Inflammatory macrophage treated with lipopolysaccharide for 1 hour (primary cell): ENCODE measurements at places on chromosomes 2 and 18.

DNA sequence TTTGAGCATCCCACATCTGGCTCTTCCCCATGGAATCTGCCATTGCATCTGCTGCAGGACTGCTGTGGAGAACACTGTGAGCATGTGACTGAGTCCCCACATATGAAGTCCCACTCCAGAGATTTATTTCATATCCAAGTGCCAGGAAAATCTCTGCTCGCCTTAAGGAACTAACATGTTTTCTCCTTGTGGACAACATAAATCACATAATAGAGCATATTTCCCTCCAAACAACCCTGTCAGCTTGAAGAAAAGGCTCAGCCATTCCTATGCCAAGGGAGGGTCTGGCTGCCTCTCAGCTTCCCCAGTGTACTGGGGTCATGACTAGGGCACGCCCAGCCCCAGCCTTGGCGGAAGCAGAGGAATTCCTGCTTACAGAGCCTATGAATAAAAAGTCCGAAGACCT is 193.7 kb downstream of the DNER start:
- no peak for DNase-seq

- DNase-seq, result no peak
These were observed 250.9 kb downstream of the ICOS start for GRCh38 chr2:204187229-204188083.

DNA sequence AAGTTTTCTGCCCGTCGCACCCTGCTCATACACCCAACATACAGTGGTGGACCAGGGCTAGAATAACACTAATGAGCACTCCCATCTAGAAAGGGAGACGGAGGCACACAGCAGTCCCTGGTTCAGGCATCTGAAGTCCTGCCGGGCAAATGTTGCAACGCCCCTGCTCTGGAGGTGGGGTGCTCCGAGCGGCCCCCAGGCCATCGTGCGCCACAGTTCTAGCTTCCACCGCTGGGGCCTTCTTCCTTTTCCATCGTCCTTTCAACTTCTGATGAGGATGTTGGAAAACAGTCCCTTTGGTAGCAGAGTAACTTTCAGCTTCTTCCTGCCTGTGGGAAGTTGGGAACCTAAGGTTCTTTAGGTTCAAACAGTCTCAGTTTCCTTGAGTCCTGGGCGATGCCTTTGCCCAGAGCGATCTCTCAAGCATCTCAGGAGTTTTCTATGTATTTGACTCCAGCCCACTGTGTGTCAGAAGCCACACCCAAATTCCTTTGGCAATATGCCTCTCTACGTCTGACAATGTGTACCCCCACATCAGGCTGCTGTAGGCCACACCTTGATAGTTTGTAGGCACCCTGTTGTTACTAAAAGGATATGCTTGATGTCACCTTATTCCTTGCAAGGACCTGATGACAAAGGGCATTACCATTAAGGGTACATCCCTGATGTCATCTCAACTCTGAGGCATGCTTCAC is 258.8 kb downstream of the GLI2 start:
- DNase-seq, result no peak

- DNase-seq, result no peak
These were observed 55.9 kb downstream of the ZAP70 start for GRCh38 chr2:97769308-97769707.

GRCh38 chr18:79275461-79275860 is 120.3 kb upstream of the NFATC1 start:
- no peak for DNase-seq

DNA sequence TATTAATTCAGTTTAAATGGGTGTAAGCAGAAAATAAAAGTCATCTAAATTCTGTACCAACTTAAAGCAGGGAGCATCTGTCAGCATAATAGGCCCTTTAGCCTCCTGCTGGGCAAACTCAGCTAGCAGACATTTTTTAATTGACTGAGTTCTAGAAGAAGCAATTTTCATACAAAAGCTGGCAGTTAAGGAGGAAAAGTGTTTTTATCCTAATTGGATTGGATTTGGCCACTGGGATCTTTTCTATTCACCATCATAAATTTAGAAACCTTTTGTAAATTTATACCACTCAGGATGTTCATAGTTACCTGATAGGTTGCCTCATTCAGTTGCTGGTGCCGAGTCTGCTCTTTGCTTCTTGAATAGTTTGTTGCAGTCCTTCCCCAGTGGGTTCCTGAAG is 262.7 kb upstream of the FSIP2 start:
- no peak for DNase-seq

- no peak for DNase-seq
These were observed 59.9 kb upstream of the LRATD1 start for GRCh38 chr2:14572633-14573032.

DNA sequence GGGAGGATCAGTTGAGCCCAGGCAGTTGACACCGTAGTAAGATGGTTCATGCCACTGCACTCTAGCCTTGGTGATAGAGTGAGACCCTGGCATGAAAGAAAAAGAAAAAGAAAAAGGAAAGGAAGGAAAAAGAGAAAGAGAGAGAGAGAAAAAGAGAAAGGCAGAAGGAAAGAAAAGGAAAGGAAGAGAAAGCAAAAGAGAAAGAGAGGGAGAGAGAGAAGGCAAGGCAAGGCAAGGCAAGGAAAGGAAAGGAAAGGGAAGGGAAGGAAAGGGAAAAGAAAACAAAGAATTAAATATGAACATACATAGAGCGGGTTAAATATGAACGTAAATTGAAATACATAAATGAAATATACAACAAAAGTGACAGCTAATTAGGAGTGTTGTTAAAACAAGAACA is 167.5 kb upstream of the SETBP1 start:
- no peak for DNase-seq

GRCh38 chr2:37550190-37550589 is 121.3 kb downstream of the CDC42EP3 start:
- no peak for DNase-seq

DNA sequence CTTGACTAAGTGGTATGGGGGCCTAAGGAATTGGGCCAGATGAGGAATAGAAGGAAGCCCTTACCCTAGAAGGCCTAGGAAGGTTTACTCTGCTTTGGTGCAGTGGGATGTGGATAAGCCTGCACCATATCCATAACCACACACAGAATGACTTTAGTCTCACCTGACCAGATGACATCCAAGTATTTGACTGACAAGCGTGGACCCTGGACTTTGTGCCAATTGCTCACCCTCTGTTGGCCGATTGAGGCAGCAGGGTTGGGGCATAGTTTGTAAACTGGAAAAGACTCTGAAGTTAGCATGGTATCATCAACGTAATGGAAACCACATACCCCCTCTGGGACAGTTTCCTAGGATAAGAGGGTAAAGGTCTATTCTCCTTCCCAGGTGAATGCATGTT is 36.5 kb upstream of the SERPINE2 start:
- DNase-seq, result no peak

GRCh38 chr18:58310517-58310916 is 266.5 kb downstream of the NEDD4L start:
- DNase-seq, result peak; percentile 9

GRCh38 chr2:237520290-237520689 is 33.2 kb downstream of the MLPH start:
- no peak for DNase-seq

DNA sequence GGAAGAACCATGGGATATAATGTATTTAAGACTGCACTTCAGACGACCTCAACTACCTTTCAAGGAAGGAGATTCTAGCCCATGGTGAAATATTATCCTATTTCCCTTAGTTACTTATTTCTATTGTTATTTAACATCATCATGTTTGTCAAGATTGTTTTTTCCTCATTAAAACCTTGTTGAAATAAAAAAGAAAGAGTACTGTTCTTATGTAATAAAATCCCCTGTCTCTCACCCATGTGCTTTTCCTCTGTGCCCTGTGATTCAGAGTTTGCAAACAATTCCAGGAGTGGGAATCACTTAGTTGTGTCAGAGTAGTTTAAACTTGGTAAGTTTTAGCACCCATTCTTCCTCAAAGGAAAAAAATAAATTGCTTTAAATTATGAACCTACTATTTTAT is 43.6 kb downstream of the ERBB4 start:
- no peak for DNase-seq

DNA sequence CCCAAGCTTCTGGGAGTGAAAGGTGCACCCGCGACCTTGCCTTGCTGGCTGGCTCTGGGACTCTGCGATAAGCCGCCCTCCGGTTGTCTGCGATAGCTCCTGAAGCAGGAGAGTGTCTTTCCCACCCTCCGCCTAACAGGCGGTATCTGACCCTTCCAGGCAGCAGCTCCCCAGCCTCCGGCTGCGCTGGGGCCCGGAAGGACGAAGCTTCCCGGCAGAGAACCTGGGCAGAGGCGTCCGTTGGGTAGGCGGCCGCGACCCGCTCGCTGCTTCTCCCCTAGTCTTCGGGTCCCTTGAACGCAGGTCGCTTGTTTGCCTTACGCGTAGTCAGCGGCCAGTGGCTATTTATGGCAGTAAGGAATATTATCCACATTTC is 446 bp upstream of the RHBDD1 start:
- DNase-seq, result no peak

DNA sequence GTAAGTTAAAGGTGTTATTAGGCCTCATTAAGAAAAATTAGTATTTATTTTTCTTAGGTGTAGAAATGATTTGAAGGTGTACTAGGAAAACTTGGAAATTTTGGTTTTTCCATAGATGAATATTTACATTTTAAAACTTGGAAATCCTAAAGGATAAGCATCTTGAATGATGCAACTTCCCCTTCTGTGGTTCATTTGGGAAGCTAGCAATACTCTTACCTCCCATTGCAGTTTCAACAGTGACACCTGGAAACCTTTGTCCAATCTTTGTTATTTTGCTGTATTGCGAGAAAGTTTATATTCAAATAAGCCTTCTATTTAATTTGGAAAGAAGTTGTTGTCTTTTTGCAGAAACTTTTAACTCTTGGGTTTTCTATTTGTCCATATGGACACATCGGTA is 68.5 kb downstream of the ZEB2 start:
- no peak for DNase-seq

GRCh38 chr2:234044157-234044556 is 6.3 kb upstream of the SPP2 start:
- no peak for DNase-seq

GRCh38 chr2:101516823-101517690 is 42.1 kb upstream of the RFX8 start:
- peak; percentile 49 for DNase-seq

- DNase-seq, result no peak
These were observed 2.8 kb downstream of the NOL4 start for GRCh38 chr18:34221971-34222306.

GRCh38 chr2:42129947-42130346 is 39.2 kb upstream of the EML4 start:
- no peak for DNase-seq

DNA sequence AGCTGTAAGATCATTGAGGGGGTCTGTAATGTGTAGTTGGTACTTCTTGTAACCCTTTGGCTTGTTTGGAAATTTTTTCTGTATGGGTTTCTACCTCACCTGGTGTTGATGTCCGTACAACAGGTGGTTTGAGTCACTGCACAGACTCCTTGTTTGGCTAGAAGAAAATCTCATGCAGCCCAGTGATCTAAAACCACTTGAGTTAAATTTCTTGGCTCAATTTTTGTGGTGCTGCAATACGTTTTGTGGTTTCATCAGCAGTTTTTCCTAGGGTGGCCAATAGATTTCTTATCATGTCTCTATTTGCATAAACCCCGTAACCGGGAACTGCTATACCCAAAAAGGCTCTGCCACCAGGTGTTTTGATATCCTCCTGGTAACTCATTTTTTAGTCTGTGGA is 43.4 kb downstream of the CERS6 start:
- no peak for DNase-seq

DNA sequence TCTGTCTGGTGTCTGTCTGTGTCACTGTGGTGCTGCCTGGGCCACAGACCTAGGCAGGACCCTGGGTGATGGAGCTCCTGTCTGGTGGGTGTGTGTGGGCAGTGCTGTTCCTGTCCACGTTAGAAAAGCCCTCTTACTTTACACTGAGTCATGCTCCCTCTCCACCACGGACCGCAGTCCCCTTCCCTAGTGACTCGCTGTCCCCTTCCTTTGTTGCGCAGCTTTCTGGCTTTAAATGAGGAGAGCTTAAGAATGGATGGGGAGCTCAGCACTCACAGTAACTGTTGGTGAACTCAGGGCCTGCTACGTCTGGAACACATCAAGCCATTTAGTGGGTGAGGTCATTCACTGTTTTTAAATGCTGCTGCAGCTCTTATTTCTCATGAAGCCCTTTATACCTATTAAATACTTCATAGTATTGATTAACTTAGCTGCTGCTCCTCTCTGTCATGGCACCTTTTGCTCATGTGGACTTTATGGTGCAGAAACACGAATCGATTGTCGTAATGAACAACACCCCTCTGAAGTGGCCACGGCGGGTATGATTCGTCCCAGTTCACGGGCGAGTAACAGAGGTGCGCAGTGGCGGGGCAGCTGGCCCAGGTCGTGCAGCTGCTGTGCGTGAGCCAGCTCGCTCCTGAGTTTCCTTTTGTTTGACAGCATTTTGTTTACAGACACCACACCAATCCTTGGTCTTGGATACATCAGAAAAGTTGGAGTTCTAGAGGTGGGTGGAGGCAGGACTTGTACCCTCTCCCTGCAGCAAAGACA is 100.4 kb downstream of the LDLRAD4 start:
- peak; percentile 5 for DNase-seq

DNA sequence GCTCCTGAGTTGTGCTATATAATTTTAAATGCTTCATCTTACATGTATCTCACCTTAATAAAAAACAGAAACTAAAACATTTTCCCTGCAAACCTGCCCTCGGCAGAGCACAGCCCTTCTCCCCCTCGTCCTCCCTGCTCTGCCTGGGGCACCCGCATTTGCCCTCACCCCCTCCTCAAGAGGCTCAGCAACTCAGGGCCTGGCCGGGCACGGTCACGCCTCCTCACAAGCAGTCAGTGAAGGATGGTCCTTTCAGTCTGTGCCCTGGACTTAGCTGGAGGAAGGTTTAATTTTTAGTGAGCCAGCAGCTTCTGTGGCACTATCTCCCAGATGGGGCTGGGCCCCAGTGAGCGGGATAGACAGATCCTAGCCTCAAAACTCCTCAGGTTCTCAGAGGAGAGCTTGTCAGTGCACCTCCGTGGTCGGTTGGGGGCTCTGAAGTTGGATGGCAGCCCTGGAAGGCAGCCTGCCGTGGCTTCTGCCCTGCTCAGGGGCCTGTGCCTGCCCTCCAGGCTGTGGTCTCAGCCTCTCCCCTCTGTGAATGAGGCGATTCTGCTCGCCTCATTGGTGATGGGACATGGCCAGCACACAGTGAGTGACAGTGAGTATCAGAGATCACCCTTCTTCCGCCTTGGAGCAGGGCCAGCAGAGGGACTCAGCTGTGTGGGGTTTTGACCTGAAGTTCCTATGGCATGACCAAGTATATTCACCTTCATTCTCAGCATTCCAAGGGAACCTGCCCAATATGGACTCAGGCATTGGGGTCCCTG is 56.3 kb upstream of the AFF3 start:
- DNase-seq, result no peak

DNA sequence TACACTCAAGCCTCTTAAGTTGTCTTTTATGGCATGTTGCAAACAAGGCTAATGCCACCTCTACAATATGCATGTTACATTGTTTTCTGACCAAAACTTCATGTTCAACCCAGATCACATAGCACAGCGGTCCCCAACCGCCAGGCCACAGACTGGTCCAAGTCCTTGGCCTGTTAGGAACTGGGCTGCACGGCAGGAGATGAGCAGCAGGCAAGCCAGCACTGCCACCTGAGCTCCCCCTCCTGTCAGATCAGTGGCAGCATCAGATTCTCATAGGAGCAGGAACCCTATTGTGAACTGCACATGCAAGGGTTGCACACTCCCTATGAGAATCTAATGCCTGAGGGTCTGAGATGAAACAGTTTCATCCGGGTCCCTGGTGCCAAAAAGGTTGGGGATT is 324.8 kb upstream of the CHAC2 start:
- DNase-seq, result no peak
